ENCODE measurements at places on chromosomes 2 and 18.

DNA sequence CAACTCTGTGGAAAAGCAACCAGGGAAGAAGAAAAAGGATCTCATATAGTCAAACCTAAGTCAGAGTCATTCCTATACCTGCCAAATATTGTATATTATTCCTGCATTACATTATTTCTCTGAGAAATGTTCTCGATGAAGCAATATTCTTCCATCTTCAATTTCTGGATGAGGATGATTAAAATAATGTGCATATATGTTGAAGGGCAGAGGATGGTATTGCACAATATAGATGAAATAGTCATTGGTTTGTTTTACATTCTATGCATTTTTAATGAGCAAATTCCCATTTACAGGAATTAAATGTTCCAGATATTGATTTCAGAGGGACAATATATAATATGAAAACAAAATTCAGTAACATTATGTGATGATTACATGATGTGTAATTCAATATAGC is 545.2 kb downstream of the STK39 start:
- DNase-seq: no peak

GRCh38 chr18:73975266-73975665 is 172.4 kb downstream of the FBXO15 start:
- no peak for DNase-seq

DNA sequence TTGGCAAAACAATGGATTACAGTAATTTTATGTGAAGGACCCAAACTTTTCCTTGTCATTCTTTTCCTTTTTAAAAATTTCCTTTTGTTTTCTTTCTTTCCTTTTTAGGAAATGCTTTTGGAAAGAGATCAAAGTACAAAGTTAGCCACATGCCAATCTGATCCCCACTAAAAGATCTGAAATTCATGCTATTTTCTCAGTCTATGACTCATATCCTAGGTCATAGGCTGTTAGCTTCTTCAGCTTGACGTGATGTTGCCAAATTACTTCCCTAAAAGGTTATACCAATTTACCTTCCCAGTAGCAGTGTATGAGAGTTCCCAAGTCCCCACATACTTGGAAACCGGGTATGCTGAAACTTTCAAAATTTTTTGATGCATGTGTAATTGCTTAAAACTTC is 355.3 kb downstream of the INSIG2 start:
- no peak for DNase-seq

- DNase-seq: no peak
Observed at GRCh38 chr2:41199334-41199733, 747.4 kb upstream of the SLC8A1 start.

GRCh38 chr2:8219096-8219495 is 462.8 kb upstream of the ID2 start:
- DNase-seq: no peak

Measured in stimulated activated CD4-positive, alpha-beta T cell treated with anti-CD3 and anti-CD28 coated beads, TNF-alpha, amount 100 ng/mL, for 1 hour (primary cell).